SJSA1 (cell line): ENCODE measurements at places on chromosomes 2 and 18. TPM values are rescaled to one million over a fixed set of nuclear protein-coding genes. Genes with fewer than 3 reads are reported as not detected.
A peak's percentile ranks its signal among the peaks of the same experiment; 100 is the strongest.

DNA sequence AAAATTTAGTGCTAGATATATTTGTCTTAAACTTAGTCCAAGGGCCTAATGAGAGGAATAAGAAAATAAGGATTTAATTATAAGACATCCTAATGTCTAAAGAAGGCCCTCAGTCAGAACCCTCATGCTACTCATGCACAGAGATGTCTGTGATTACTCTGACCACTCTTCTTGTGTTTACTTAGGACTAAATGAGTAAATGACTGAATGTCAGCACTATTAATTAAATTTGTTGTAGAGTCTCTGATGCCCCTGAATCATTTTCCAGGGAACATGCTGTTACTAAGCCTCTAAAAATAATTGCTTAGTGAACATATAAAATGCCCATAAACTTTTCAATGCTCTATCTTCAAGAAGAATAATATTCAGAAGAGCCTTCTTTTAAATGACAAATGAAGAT, 32.4 kb downstream of the GULP1 start:
- DNase-seq, result peak; percentile 26

- DNase-seq, result peak; percentile 33
Observed at GRCh38 chr2:236221798-236222197, 42.4 kb downstream of the ASB18 start.

DNAJC5G gene
- not detected in 2 replicates for total RNA-seq

FBXO15 gene
- 0.63 TPM in 1 of 2 replicates, not detected in the other for total RNA-seq

DNA sequence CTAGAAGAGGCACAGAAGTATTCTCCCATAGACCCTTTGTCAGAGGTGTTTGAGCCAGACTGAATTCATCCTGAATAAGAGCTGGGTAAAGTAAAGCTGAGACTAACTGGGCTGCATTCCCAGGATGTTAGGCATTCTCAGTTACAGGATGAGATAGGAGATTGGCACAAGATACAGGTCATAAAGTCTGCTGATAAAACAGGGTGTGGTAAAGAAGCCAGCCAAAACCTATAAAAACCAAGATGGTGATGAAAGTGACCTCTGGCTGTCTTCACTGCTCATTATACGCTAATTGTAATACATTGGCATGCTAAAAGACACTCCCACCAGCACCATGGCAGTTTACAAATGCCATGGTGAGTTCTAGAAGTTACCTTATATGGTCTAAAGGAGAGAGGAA, 364.9 kb upstream of the TMEFF2 start:
- no peak for DNase-seq

DNA sequence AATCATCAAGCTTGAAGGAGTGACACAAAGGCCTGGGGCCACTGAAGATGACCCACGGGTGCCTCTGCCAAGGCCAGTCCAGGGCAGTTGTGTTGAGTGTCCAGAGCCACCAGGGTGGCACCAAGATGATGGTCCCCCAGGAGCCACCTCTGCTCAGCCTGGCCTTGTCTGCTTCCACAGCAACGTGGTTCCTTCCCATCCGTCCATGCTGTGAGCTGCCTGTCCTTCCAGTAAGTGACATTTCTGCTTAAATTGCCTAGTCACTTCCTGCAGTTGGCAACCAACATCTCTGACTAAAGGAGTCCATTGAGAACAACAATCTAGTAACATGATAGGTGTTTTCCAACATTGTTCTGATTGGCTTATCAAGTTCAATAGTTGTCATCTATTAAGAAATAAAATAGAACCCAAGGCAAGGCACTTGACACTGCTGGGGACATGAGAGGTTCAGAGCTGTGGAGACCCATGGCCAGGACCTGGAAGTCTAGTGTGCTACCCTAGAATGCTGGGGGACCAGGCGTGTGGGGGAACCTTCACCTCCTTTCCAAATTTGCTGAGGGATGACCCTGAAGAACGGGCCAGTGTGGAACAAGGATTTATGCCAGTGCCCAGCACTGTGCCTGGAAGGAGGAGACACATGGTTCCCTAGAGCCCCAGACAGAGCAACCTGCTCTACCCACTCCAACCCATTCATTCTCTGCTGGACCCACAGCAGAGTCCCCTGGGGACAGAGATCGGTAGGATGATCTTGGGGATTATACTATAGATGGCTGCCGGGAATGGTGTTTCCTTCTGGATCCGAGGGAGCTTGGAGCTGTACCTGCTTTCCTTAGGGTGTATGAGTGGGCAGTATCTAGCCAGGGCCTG, 98.9 kb upstream of the EPC2 start:
- no peak for DNase-seq

DNA sequence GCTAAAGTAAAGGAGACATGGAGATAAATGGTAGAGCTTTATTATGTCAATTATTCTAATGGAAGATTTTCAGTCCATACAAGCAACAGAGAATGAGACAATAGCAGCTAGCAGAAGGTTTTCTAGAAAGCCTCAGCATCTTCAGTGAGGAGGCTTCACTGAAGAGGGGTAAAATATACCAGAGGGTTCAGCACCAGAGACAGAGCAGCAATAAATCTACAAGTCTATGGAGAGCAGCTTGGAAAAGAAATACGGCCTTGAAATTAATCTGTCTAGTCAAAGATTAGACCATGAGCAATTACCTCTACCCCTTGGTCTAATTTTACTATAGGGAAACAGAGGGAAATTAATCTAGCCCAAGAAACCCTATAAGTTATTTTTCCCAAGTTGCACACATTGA, 185.7 kb upstream of the CRIM1 start:
- no peak for DNase-seq

DNA sequence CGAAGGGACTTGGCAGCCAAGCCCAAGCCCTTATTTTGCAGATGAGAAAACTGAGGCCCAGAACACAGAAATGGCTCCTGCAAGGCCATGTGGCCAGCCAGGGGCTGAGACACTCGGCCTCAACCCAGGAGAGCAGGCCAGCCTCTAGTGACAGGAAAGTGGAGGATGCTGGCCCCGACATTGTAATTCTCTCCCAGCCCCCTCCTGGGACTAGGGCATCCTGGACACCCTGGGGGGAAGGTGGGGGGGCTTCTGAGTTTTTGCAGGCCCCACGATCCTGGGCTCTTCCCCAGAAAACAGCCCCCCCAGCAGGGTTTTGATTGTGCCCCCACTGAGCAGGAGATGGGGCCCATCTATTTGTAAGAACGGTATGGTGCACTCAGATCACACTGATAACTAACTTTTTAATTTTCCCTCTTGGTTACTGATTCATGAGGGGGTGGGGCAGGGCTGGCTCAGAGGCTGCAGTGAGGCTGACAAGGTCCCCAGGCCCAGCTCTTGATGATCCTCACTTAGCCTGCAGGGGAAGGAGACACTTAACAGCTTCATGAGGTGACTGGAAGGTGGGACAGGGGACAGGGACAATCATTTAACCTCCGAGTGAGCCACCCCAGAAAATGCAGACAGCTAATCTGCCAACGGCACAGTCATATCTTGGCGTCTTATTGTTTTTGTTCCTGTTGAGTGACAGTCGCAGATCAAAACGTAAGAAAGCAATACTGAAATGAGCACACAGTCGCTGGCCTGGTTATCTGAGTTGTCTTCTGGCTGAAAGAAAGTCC, 18.9 kb downstream of the SMAD7 start:
- no peak for DNase-seq

- DNase-seq, result no peak
Observed at GRCh38 chr18:59593291-59593717, 103.9 kb downstream of the CCBE1 start.

DSG1 gene
- total RNA-seq, result not detected in 2 replicates

RFTN2 gene
- 0.16 and 0.21 TPM in 2 replicates for total RNA-seq

ADCYAP1 gene
- total RNA-seq, result not detected in 2 replicates

DNA sequence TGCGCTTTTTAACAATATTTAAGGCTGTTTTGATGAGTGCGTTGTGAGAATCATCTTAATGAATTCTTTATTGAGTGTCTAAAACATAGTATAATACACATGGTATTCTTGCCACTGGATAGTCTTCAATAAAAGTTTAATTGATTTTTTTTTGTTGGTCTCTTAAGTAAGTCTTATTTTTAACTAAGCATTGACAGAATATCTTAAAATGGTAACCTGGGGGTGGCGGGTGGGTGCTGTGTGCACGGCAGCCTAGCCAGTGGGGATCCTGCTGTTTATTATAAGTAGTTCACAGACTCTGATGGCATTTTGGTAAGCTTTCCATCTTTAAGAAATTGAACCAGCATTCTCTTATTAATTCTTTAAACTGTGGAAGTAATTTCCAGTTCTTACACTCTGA, 6.0 kb downstream of the SOX11 start:
- no peak for DNase-seq

DNA sequence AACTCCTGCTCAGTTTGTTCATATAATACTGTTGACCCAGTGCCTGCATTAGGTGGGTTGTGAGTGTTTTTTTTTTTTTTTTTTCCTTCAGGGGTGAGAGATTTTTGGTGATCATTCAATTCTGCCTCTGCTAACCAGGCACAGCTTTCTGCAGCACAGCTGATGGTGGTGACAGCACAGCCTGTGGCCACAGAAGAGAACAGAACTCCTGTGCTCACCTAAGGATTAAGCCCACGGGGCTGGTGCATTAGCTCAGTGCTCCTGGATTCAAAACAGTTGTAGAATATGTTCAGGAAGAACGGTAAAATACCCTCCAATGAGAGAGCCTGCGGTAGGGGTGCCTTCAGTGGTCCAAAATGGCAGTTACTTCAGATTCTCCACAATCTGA, 42.0 kb downstream of the PKP4 start:
- no peak for DNase-seq

GRCh38 chr2:127067620-127068350, 39.2 kb downstream of the BIN1 start:
- peak; percentile 66 for DNase-seq

GRCh38 chr2:173404841-173405750, 50.4 kb downstream of the CDCA7 start:
- DNase-seq, result peak; percentile 98

- peak; percentile 50 for DNase-seq
Observed at GRCh38 chr2:200786423-200786822, 25.3 kb upstream of the BZW1 start.

DNA sequence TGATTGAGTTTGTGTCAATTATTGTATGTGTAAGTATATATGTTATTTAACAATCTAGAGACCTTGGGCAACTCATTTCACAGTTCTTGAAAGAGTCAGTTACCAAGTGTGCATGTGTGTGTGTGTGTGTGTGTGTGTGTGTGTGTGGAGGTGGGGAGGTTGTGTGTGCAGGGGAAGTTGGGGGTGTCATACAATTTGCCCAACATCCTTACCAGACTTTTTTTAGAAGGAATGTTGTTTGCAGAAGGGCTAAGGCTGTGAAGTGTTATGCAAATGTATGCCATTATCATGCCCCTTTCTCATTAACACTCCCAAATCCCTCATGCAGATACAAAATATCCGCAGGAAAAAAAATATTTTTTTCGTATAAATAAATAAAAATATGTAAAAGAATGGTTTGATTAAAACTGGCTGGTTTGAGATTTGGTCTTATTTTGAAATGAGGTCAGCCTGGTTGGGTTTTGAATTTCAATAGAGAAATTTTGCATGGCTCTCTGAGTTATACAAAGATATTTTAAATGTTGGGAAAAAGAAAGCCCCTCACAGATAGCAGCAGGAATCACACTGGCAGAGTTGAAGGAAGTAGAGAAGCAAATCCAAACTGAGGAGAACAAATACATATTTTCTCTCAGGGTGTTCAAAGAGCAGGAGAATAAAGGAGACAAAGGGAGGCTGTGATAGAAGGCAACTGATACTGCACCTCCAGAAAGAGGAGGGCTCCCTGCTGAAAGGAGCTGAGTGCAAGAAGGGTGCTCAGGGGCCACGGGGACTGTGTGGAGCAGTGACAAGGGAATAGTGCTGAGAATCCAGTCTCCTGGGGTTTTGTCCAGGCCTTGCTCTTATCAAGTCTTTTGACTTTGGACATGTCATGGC, 1365.5 kb upstream of the CELF4 start:
- DNase-seq, result no peak

FER1L5 gene
- not detected in 2 replicates for total RNA-seq

CFC1 gene
- total RNA-seq, result not detected in 2 replicates

- DNase-seq, result no peak
Observed at GRCh38 chr18:43130716-43131260, 15.3 kb upstream of the RIT2 start.

FAM110C gene
- total RNA-seq, result not detected in 2 replicates

TUBA4A gene
- total RNA-seq, result 0.45 TPM in 1 of 2 replicates, not detected in the other

SNED1 gene
- 18.3 and 24.9 TPM in 2 replicates for total RNA-seq

TGIF1 gene
- 37.5 and 41.9 TPM in 2 replicates for total RNA-seq

GIGYF2 gene
- 42.5 and 51.0 TPM in 2 replicates for total RNA-seq

SOCS6 gene
- total RNA-seq, result 23.8 and 25.1 TPM in 2 replicates

DNA sequence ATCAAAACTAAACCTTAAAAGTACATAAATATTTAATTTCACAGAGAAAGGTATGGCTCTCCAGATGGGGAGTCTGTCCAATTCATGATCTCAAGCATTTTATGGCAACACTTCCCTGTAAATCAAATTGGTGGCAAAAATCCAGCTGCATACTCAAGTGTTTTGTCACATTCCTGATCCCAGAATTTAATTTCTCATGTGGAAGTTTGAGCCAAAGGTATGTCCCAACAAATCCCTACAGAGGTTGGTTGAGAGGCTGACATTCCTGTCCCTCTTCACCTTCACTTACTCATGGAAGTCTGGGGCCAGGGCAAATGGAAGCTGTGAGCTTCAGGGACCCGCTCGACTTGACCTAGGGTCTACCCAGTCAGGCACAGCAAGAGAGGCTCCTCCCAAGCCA, 17.7 kb downstream of the KLF7 start:
- DNase-seq, result no peak

DNA sequence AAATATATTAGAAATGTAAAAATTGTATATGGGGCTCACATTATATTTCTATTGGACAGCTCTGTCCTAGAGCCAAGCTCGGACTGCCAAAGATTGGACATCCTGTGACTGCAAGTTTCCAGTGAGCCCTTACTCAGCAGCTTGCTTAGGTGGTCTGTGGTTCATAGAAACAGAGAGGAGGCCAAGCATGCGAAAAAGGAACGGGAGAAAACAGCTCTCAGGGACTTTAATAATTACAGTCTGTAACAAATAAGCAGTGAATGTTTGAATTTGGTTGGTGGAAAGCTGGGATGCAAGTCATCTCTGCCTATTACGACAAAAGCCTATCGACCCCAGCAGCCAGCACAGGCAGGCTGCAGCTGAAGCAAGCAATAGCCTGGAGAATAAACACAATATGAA, 35.6 kb downstream of the WIPF1 start:
- no peak for DNase-seq

GRCh38 chr2:228917220-228917619, 353.9 kb downstream of the PID1 start:
- no peak for DNase-seq

DNA sequence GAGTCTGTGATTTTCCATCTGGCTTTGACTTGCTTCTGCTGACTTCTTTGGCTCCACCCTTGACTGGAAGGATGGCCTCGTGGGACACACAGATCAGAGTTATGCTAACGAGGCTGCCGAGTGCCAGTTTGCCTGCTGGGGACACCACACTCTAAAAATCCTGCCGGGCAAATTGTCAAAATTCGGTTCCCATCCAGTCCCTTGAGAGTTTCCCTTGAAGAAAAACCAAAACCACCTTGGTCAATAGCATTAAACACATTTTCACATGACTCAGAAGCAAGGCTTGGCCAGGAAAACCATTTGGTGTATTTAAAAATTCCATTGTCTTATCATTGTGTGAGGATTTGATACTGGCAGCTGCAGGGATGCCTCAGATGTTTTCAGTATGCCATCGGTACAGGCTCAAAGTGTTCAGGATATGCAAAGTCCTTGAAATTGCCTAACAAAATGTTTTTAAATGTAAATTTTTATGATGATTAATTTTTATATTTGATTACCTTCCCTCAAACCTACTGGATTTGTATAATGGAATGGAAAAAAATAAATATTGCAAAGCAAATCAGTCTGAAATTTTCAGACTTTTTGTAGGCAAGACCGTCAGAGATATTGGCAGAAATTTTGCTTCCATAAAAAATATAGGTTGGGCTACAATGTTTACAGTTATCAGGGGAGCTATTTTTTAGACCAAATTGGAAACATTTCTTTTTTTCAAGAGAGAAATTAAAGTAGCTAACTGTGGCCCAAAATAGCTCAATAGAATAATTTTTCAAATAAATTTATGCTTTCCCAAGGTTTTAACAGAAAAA, 41.6 kb downstream of the KCNE4 start:
- peak; percentile 75 for DNase-seq
